ENCODE measurements at places on chromosomes 6 and 20. TPM values are rescaled to one million over a fixed set of nuclear protein-coding genes. Genes with fewer than 3 reads are reported as not detected.

Gene FGD2
- total RNA-seq: not detected

Gene HLA-DRA
- total RNA-seq: not detected

DNA sequence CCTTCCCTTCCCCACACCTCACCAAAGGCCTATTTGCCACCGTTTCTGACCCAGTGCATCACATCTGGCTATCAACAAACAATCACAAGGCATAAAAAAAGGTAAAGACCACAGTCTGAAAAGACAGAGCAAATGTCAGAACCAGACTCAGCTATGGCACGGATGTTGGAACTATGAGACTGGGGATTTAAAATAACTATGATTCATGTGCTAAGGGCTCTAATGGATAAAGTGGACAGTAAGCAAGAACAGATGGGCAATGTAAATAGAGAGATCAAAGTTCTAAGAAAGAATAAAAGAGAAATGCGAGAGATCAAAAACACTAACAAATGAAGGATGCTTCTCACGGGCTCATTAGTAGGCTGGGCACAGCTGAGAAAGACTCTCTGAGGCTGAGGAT is 99.5 kb downstream of the LAMP5 start:
- H3K4me3 ChIP-seq: no peak overlapping the region
- H3K27ac ChIP-seq: no peak overlapping the region
- H3K27me3 ChIP-seq: no peaks in the 10 kb centered on the region
- DNase-seq: no peak
- no peaks in the 10 kb centered on the region for H3K36me3 ChIP-seq
- no peaks in the 10 kb centered on the region for H3K4me1 ChIP-seq

- DNase-seq: no peak
- H3K4me3 ChIP-seq: no peak overlapping the region
- no peaks in the 10 kb centered on the region for H3K27me3 ChIP-seq
- peaks cover under 1% of the 10 kb centered on the region for H3K36me3 ChIP-seq
- H3K4me1 ChIP-seq: no peaks in the 10 kb centered on the region
Measured at GRCh38 chr6:163892824-163893561, 478.5 kb downstream of the QKI start.

Gene CFB
- total RNA-seq: not detected

DNA sequence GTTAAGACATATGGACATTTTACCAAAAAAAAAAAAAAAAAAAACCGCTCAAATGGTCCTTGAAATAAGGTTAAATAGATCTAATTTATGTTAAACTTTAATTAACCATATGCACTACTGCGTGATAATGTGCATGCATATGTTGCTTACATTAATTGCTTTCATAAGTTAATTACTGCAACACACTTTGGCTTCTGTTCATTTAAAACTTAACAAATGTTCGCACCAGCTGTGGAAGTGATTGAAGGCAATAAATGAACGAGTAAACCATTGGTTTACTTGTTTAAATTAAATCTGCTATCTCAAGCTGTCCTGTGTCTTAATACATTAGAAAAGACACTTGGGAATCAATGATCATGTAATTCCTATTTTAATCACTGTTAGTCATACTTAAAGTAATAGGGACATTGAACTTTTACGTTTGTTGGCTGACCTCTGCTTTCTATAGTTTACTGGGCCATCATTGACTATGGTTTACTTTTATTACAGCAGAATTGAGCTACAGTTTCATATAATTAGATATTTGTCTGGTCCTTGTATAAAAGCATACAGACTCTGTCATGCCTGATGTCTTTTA is 294.7 kb downstream of the KHDC1L start:
- no peak overlapping the region for H3K27ac ChIP-seq
- no peaks in the 10 kb centered on the region for H3K36me3 ChIP-seq
- peaks cover 4% of the 10 kb centered on the region for H3K4me1 ChIP-seq
- peaks cover 5% of the 10 kb centered on the region for H3K27me3 ChIP-seq

Gene PAK5
- total RNA-seq: 6.8 TPM

Gene STX7
- 62.7 TPM for total RNA-seq

- H3K36me3 ChIP-seq: no peaks in the 10 kb centered on the region
- no peak for DNase-seq
- H3K4me1 ChIP-seq: no peaks in the 10 kb centered on the region
- H3K27me3 ChIP-seq: no peaks in the 10 kb centered on the region
Measured at GRCh38 chr20:25739615-25740320, 43.1 kb upstream of the ZNF337 start.

DNA sequence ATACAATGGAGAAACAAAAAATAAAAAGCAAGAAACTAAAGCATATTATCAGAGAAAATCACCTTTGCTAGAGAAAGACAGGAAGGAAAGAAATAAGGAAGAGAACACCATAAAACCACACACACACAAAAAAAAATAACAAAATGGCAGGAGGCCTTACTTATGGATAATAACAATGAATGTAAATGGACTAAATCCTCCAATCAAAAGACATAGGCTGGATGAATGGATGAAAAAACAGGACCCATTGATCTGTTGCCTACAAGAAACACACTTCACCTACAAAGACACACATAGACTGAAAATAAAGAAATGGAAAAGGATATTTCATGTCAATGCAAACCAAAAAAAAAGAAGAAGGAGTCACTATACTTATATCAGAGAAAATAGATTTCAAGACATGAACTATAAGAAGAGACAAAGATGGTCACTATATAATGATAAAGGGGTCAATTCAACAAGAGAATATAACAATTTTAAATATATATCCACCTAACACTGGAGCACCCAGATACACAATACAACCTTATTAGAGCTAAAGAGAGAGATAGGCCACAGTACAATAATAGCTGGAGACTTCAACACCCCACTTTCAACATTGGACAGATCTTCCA is 693.6 kb downstream of the HACE1 start:
- peaks cover 7% of the 10 kb centered on the region for H3K36me3 ChIP-seq
- H3K4me1 ChIP-seq: no peaks in the 10 kb centered on the region
- no peak for DNase-seq

DNA sequence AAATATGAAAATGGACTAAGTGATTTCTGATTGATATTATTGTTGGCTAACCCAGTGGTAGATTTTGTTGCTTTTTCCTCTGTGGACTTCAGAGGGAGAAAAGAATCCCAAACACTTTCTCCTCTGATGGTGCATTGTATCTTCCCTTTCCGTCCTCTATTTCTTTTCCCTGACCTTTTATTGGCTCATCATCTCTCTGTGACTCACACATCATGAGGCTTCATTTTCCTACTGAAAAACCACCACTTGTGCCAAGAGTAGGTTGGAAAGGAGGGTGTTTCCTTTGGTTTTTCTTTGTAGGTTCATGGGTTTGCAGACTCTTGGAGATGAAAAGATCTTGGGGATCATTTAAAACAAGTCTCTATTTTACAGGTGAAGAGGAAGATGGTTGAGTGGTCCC is 311.7 kb upstream of the JAG1 start:
- no peaks in the 10 kb centered on the region for H3K27me3 ChIP-seq
- no peak overlapping the region for H3K4me3 ChIP-seq
- H3K27ac ChIP-seq: no peak overlapping the region
- H3K36me3 ChIP-seq: no peaks in the 10 kb centered on the region
- DNase-seq: no peak

DNA sequence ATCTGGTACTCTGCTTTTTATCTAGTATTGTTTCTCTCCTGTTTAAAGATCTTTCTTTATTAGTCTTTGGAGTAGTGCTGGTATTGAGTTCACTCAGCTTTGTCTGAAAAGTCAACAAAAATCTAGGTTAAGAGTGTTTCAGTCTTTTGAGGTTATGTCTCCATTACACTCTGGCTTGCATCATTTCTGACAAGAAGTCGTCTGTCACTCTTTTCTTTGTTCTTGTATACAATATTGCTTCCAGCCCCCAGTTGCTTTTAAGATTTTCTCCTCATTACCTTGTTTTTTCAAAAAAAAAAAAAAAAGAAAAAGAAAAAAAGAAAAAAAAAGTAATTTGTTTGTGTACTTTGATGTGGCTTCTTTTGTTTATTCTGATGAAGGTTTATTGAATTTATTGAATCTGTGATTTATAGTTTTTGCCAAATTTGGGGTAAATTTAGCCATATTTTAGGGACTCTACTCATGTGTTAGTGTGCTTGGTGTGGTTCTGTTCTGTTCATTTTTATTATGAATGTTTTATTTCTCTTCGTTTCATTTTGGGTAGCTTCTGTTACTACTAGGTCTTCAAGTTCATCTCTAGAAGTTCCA is 408.9 kb downstream of the CDKAL1 start:
- H3K27me3 ChIP-seq: no peaks in the 10 kb centered on the region
- DNase-seq: no peak
- peaks cover 11% of the 10 kb centered on the region for H3K36me3 ChIP-seq

GRCh38 chr6:5095236-5095635 is 10.1 kb downstream of the PPP1R3G start:
- no peak for DNase-seq
- no peak overlapping the region for H3K27ac ChIP-seq
- H3K4me1 ChIP-seq: no peaks in the 10 kb centered on the region
- no peak overlapping the region for H3K4me3 ChIP-seq
- H3K36me3 ChIP-seq: peaks cover 5% of the 10 kb centered on the region
- peaks cover 2% of the 10 kb centered on the region for H3K27me3 ChIP-seq

DNA sequence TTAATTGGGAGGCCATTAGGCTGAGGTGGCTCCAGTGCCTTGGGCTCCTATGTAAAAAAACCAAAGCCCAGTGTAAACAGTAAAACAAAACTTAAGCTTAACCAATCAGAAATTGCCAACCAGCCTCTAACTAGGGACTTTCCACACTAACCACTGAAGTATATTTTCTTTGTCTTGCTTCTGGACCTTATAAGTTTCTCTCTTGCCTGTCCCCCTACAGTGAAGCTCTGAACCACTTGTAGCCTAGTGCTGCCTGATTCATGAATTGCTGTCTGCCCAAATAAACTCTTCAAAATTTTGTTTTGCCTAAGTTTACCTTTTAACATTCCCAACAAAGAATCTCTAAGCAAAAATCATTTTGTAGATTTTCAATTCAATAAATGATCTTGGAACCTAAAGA is 28.2 kb downstream of the POPDC3 start:
- no peak for DNase-seq
- no peaks in the 10 kb centered on the region for H3K4me1 ChIP-seq
- peaks cover 4% of the 10 kb centered on the region for H3K36me3 ChIP-seq
- H3K27me3 ChIP-seq: no peaks in the 10 kb centered on the region

Gene SIRPD
- not detected for total RNA-seq

Gene CCN6
- not detected for total RNA-seq

GRCh38 chr20:10385850-10386544 is 48.0 kb downstream of the MKKS start:
- H3K27ac ChIP-seq: no peak overlapping the region
- DNase-seq: no peak
- no peaks in the 10 kb centered on the region for H3K27me3 ChIP-seq
- no peak overlapping the region for H3K4me3 ChIP-seq
- H3K4me1 ChIP-seq: no peaks in the 10 kb centered on the region

DNA sequence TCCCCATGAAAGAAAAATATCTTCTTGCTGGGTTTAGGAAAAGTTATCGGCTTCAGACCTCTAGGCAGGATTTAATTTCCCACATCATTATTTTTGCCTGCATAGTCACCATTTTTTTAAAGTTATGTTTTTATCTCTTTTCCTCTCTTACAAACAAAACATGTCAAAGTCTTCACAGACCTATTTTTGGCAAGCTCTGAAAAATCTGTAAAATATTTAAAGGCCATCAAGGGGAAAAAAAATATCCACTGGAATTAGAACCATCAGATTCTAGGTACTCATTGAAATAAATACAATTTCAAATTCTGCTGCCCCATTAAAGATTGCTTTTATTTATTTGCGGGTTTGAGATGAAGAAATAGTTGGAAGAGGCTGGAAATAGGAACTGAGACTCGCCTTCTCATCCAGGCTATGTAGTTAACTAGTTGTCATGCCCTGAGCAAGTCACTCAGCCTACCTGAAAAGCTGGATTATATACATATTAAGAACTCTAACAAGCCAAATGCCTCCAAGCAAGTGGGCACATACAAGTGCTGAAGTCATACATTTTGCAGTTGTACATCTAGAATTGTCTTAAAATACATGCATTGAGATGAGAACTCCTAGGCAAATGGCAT is 101.7 kb upstream of the SASH1 start:
- DNase-seq: no peak
- no peak overlapping the region for H3K27ac ChIP-seq
- H3K4me1 ChIP-seq: peaks cover 6% of the 10 kb centered on the region
- H3K27me3 ChIP-seq: no peaks in the 10 kb centered on the region
- H3K36me3 ChIP-seq: no peaks in the 10 kb centered on the region
- no peak overlapping the region for H3K4me3 ChIP-seq

DNA sequence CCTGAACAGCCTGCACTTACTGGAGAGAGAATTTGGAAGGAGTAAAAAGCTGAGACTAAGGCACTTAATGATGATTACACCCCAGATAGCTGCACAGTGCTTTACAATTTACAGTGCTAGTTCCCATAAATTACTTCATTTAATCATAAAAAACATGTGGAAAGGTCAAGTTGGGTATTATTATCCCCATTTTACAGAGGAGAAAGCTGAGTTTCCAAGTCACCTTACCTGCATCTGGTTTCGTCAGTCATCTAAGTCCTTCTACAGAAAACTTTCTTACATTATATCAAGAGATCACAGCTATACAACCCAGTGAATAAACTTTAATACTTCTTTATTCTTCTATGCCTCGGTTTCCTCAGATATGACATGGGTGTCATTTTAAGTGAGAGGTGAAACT is 3.3 kb downstream of the PTPRK start:
- H3K27me3 ChIP-seq: peaks cover 12% of the 10 kb centered on the region
- DNase-seq: no peak
- peaks cover 38% of the 10 kb centered on the region for H3K4me1 ChIP-seq

DNA sequence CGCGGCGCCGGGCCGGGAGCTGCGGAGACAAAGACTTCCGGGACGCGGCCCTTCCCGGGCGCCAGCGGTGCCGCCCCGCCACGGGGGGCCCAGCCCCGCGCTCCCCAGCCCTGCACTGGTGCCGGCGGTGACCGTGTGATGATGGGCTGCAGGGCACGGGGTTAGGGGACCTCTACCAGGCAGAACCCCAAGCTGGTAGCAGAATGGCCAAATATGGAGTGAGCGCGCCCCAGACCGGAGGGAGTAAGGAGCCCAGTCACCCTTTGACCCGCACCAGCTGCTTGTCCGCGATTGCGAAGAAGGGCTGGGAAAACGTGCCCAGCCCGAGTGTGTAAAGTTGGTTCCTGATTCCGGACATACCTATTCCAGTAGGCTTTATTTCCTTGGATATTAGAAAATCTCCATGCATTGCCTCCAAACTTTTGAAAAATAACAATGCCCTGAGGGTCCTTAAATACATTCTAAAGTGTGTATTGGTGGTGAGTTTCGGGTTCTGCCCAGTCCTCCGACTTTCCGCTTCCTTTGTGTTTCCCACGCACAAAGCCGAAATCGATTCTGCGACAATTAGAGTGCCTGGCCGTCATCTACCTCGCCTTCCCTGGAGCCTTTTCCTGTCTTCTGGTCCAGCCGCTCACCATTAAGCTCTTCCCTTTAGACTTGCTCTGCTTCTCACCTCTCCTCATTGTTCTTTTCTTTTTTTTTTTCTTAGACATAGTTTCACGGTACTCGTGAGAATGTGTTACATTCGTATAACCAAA is 1.1 kb downstream of the ABRACL start:
- no peak overlapping the region for H3K27ac ChIP-seq
- H3K4me3 ChIP-seq: no peak overlapping the region
- H3K4me1 ChIP-seq: peaks cover 21% of the 10 kb centered on the region
- peak; percentile 66 for DNase-seq

All from glutamatergic neuron (in vitro differentiated cells).